Neuronal stem cell (in vitro differentiated cells): ENCODE measurements at places on chromosomes 1 and 21.

DNA sequence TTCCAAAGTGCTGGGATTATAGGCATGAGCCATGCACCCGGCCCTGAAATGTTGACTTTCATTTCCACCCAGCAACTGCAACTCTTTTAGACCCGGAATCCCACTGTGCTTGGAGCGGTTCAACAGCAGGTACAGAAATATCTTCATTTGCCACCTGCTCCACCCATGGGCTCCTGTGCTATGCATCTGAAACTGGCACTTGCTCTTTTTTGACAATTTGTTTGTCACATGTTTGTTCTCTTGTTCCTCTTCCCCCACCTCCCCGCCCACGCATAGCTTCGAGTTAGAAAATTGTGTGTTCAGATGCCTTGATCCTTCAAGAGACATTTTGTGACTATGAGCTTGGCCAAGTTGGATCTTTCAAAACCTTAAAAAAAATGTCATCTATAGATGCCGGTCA lies 2.4 kb upstream of the IFNLR1 start:
- DNase-seq, result no peak

DNA sequence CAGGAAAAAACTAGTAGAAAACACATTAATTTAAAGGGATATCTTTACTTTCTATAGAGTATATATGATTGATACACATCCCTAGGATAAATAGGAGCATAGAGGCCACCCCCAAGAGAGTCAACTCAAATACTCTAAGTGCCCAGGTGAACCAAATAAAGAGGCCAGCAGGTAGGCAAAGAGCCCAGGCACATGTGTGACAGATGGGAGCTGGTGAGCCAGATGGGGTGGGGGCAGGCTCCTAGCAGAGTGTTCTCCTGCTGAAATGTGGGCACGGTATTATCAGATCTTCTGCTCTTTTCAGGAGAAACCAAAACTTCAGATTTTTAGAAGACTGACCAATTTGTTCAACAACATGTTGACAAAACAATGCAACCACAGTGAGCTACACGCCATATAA lies 333.4 kb upstream of the PKN2 start:
- DNase-seq, result no peak

- no peak for DNase-seq
Measured at GRCh38 chr1:78830321-78830720, 176.2 kb downstream of the ADGRL4 start.

DNA sequence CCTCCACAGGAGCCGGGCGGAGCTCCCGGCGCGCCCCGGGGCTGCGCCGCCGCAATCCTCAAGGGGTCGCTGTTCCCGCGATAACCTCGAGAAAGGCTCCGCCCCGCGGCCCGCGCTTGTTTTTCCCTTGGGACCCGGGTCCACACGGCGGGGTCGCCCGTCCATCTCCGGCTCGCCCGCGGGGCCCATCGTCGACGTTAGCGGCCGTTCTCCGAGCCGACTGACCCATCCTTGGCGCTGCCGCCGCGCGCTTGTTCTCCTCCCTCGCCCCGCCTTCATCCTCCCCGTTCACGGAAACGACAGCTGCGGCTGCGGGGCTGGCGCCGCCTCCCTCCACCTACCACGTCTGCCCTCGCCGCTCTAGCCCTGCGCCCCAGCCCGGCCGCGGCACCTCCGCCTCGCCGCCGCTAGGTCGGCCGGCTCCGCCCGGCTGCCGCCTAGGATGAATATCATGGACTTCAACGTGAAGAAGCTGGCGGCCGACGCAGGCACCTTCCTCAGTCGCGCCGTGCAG lies at the start of gene SH3GLB1:
TSS of gene SH3GLB1 (plus strand) at position 119 of the 514 bp plus-strand sequence. CDS start at position 443, 324 bp downstream.
- DNase-seq, result peak; percentile 86

DNA sequence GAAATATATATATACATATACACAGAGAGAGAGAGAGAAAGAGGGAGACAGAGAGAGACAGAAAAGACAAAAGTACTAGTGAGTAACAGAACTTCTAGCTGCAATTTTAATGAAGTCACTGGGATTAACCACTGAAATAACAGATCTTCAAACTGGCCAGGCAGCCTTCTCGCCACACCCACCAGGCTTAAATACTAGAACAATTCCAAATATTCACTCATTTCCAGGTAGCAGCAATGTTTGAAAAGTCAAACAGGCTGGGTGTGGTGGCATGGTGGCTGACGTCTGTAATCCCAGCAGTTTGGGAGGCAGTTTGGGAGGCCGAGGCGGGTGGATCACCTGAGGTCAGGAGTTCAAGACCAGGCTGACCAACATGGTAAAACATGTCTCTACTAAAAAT lies 5.2 kb downstream of the PRDX1 start:
- DNase-seq, result no peak

- DNase-seq, result no peak
Measured at GRCh38 chr1:233675893-233676292, 62.0 kb downstream of the KCNK1 start.

DNA sequence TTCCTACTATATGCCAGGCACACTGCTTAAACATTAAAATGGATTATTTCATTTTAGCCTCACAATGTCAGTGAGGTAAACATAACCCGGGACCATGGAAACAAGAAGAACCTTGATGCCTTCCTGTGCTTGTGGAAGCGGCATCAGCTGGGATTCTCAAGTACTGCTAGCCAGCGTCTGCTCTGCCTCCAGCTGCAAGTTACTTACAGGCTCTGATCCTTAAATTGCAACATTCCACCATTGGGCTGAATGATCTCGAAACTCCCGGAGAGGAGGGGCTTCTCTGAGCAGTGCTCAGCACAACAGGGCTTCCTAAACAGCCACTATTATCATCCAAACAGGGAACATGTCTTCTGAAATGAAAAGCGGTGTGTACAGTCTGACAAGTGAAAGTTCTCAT lies 6.7 kb upstream of the MAN1C1 start:
- DNase-seq, result no peak

GRCh38 chr1:233389169-233389568 lies 61.6 kb downstream of the MAP3K21 start:
- DNase-seq, result no peak

GRCh38 chr1:111399792-111400610 lies 27.5 kb downstream of the OVGP1 start:
- peak; percentile 41 for DNase-seq

DNA sequence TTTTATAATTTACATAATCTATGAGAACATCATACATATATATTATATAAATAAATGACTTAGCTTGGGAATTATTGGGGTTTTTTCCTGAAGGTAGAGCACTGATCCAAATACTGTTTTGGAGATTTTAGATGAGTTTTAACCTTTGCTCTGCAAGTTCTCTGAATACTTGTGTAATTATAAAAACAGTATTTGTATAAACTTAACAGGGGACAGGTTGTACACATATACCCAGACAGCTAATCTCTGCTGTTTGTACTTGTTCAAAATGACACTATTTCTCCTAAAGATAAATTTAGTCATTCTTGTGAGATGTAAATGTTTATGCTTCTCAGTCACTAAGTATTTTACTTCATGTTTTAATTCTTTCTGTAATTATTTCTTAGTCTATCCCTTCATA lies 8.7 kb downstream of the AGL start:
- no peak for DNase-seq

GRCh38 chr1:8970870-8971337 lies 25.2 kb downstream of the CA6 start:
- no peak for DNase-seq

- DNase-seq, result no peak
Measured at GRCh38 chr1:20319456-20320220, 29.0 kb downstream of the VWA5B1 start.

- no peak for DNase-seq
Measured at GRCh38 chr1:173392895-173393658, 84.1 kb upstream of the PRDX6 start.

- DNase-seq, result no peak
Measured at GRCh38 chr1:95548211-95548610, 314.2 kb downstream of the RWDD3 start.

- no peak for DNase-seq
Measured at GRCh38 chr1:219160967-219161366, 12.7 kb upstream of the LYPLAL1 start.

GRCh38 chr1:202662081-202662480 lies 48.2 kb downstream of the SYT2 start:
- DNase-seq, result no peak

DNA sequence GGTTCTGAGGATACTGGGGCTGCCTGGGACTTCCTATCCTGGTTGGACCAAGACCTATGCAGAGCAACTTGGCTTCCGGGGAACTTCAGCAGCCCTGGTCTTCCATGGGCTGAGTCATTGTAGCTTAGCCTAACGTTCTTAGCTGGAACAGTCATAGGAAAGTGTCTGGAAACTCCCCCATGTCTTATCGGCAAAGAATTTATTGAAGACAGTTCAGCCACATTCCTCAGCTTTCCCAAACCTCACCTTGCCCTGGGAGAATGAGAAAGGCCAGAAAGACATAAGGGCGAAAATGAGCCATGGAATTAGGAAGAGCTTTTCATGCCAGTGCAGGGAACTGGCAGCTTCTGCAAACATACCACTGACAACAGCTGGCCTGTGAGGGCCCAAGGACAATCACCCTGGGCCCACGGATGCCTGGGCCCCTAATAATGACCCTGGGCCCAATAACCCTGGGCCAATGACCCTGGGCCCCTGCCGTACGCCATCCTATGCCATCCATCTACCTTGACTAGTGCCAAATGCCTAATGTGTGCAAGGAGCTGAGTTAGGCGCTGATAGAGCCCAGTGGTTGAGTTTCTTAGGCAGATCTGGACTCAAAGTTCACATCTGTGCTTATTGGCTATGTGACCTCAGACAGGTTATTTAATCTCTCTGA lies 114.4 kb upstream of the GADD45A start:
- no peak for DNase-seq

DNA sequence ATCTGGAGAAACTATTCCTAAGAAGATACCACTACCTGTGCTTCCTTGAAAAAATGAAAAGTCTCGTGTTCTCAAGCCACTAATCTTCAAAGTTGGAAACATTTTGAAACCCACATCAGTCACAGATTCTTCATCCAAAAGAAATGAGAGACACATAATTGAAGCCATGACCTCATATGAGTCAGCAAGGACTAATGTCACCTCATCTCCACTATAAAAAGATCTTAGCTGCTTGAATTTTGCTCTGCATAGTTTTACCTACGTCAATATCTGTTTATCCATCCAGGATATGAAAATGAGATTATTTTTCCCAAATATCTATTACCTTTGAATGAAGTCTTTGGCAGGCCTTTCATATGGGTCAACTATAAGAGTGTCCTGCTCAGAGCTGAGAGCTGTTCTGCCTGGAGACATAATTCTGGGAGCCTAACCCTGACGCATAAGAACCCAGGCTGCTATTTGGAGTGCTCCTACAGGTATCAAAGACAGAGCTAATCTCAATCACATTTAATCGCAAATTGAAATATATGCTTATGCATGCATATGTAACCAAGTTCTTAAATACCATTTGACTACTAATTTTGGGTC lies 312.5 kb upstream of the PKN2 start:
- DNase-seq, result no peak

DNA sequence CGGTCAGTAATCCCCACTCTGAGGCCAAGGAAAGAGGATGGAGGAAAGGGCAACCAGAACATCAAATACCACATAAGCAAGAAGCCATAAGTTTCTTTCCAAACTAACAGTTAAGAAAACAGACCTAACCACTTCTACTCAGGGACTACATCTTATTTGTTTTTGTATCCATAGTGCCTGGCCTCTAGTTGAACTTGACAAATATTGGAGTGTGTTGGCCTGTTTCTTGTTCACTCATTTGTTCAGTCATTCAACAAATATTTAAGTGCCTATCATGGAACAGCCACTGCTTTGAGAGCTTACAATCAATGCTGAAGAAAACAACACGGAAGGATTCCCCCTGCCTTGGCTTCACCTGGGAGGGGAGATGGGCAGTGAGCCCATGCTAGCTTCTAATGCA lies 69.7 kb downstream of the ST6GALNAC3 start:
- no peak for DNase-seq

DNA sequence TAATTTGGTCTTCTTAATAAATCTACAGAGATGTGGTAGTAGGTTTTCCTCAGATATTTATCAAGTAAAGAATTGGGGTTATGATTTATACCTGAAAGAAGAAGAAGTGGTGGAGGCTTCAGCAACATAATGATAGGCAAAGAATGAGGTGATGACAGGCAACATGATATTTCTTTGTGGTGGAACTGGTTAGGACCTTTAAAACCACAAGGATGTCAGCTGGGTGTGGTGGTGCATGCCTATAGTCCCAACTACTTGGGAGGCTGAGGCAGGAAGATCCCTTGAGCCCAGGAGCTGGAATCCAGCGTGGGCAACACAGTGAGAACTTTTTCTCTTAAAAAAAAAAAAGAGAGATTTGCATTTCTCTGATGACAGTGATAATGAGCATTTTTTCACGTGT lies 34.1 kb upstream of the COL11A1 start:
- no peak for DNase-seq

DNA sequence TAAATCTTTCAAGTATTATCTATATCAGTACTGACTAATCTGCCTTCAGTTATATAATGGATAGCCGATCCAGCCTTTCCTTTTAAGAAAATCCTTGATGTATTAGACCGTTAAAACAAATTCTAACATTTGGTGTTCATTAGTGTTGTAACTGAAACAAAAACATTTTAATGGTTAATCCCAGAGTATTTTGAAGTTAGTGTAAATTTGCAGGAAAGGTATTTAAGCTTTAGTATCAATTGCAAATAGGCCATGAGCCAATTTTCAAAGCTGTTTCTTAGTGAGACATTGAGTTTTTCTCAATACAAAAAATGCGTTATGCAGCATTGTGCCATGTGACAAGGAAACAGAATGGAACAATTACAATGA lies 29.6 kb downstream of the DISP1 start:
- DNase-seq, result no peak

DNA sequence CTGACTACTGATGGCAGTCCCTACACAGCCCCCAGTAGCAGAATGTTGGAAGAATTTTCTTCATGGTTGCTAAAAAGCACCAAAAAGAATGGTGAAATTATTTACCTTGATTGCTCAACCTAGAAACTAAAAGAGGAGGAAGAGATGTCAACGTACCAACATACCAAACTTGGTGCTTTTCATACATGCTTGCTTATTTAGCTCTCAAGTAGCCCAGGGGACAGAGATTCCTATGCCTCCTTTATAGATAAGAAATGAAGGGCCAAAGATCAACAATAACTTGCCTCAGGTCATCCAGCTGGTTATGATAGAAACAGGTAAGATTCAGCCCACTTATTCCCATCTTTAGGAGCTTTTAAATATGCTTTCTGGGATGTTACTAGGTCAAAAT lies 170.6 kb downstream of the PIGK start:
- no peak for DNase-seq

DNA sequence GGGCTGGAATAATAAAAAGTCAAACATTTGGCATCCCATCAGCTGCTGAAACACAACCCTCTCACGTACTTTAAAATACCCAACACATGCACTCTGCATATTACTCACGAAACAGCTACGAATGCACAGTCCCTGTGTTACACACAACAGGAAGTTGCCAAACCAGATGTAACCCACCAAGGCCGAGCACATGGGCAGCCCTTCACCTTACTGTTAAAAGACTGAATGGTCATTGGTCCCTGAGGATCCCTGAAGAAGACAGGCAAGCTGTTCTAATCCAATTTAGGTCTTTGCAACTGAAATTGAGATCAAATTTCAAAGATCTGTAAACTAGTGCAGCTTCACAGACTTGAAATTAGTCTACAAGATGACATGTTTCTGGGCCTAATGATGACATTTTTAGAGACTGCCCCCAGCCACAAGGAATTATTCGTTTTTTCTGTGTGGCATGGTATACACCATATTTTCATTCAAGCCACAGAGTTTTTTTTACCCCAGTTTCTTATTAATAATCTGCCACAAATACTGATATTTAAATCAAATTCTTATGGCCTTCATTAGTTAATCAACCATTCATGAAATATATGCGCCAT lies 25.6 kb upstream of the IER5 start:
- DNase-seq, result no peak
